CD4-positive, alpha-beta memory T cell (primary cell): ENCODE measurements at places on chromosomes 5 and 9.

DNA sequence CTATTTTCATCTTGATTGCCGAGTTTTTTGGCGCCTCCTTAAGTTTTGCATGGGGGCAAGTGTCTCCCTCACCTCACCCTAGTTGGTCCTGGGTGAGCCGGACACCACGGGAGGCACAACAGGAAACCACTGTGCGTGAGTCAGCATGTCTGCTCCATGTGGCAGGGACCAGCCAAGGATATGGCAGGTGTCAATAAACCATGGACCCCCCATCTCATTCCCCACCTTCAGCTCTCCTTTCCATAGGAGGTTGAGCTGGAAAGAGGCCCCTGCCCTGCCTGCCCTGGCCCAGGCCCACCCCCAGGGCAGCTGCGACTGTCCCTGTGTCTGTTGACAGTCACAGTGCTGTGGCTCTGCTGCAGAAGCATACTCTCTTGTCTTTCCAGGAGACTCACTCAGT, 3.1 kb downstream of the SPACA9 start:
- no peak for DNase-seq

- no peak for DNase-seq
Measured at GRCh38 chr9:135879619-135880018, 27.7 kb downstream of the CAMSAP1 start.

DNA sequence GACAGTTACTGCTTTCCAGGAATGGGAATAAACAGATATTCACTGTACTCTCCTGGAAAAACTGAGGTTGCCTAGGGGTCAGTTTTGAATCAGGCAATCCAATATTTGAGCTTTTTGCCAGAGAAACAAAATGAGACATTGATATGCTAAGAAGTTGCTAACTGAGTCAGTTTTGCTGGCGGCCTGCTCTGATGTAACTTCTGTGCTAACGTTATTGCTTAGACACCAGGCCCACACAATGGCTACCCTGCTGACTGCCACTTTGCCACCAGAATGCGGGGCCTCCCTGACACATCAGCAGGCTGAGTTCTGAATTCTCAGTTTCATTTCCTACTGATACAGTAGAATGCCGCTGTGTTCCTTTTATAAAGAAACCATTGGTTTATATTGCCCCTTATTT, 18.2 kb upstream of the ZNF618 start:
- DNase-seq = no peak

DNA sequence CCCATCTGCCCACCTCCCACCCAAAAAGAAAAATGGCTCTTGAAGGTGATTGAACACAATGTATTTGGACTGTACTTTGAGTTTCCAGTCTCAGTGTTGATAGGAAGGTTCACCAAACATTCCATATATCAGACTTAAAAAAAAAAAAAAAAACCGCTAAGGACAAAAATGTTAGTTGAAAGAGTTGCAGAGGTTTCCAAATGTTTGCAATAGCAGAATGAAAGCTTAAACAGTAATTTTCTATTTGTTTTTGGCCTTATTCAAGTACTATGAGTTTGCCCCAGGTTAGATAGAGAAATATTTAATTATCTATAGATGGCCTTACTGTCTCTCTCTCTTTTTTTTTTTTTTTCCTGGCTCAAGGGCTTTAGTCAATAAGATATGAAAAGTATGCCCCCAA, 6.1 kb downstream of the LRRTM2 start:
- DNase-seq = no peak

DNA sequence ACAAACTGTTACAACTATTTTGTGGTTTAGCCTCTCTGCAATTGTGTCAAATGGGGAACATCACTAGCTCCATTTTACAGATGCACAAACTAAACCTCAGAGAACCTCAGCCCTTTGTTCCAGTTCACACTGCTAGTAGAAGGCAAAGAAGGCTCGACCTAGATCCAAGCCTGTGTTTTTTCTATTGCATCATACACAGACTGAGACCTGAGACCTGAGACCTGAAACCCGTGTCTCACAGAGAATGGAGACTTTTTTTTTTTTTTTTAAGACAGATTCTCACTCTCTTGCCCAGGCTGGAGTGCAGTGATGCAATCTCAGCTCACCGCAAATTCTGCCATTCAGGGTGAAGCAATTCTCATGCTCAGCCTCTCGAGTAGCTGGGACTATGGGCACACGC, 120.8 kb downstream of the GALNT10 start:
- no peak for DNase-seq

GRCh38 chr9:116103976-116104820, 49.4 kb upstream of the PAPPA start:
- no peak for DNase-seq

GRCh38 chr9:100725371-100725770, 147.5 kb downstream of the CAVIN4 start:
- DNase-seq = no peak

GRCh38 chr5:131854134-131854533, 57.3 kb upstream of the FNIP1 start:
- DNase-seq = peak; percentile 23

DNA sequence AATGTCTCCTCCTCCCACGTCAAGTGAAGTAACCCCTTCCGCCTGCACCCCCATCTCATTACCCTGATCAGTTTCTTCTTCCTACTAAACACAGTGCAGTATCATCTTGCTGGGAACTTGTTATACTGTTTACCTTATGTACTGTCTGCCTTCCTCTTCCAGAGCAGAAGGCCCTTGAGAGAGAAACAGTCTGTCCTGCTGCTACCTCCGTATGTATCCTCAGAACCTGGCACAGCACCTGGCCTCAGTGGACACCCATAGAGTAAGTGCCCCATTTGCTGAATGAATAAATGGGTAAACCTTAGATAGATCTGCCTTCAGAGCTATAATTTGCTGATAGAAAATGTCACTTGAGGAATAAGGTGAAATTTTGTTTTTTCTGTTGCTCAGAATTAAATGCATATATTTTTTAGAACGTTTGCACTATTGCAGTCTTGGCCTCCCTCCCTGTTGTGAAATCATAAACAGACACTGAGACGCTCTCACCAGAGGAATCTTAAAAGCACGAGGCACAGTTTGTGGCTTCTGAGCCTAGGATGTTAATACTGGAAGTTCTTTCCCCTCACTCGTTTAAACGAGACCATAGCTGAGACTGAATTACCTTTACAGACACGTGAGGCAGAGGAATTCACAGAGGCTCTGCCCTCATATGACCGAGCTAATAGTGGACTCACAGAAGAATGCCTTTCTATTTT, 223.1 kb upstream of the DAP start:
- DNase-seq = no peak

DNA sequence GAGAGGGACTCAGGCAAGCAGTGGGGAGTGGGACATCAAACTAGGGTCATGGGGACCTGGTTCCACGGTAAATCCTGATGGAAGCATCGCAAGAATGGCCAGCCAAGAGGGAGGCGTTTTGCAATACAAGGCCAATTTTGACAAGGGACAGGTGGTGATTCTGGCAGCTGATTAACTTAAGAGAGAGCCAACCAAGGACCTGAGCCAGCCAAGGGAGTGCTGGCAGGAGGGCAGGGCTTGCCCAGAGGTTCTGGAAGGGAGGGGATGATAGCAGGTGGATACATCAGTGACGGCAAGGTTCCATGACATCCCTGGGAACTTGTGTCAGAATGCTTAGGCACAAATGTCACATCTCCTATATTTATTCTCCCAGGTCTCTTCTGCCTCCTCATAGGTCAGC, 32.8 kb upstream of the PUM3 start:
- no peak for DNase-seq

DNA sequence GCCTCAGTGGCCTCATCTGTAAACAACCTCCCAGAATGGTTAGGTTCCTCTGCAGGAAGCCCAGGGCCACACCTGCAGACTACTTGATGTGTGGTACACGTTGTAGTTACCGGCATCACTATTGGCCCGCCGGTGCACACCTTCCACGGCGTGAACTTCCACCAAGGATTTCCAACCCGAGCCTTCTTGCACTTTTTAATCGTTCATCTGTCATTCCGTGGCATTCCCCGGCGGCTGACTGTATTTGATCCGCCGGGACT, 5.3 kb upstream of the TRIM41 start:
- peak; percentile 65 for DNase-seq

DNA sequence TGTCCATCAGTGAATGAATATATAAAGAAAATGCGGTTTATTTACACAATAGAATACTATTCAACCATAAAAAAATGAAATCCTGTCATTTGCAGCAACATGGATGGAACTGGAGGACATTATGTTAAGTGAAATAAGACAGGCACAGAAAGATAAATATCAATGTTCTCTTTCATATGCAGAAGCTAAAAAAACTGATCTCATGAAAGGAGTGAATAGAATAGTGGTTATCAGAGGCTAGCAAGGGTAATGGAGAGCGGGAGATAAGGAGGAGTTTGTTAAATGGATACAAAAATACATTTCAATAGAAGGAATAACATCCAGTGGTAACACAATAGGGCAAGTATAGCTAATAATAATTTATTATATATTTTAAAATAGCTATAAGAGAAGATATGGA, 65.0 kb downstream of the AGTPBP1 start:
- DNase-seq = no peak

- no peak for DNase-seq
Measured at GRCh38 chr5:68339921-68340321, 124.4 kb downstream of the PIK3R1 start.

DNA sequence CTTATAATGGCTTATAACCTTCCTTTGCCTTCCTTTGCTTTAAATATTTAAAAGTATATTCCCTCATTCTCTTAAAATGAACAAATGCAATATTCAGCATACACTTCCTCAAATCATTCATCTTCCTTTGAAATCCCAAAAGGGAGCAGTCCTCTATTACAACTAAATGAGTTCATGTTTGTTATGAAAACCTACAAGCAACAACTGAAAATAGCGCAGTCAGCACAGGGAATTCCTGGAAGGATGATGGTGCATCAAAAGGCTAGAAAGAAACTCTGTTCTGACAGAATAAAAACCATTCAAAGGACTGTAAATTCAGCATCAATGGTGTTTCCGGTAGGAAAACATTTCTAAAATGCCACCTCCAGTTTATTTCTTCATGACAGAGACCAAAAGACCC, 3.3 kb downstream of the NR6A1 start:
- no peak for DNase-seq

- DNase-seq = no peak
Measured at GRCh38 chr9:28272127-28272526, 698.8 kb upstream of the C9orf72 start.

- no peak for DNase-seq
Measured at GRCh38 chr5:139955053-139955605, 88.0 kb downstream of the NRG2 start.

- no peak for DNase-seq
Measured at GRCh38 chr5:110409571-110409970, 316.9 kb downstream of the TMEM232 start.

DNA sequence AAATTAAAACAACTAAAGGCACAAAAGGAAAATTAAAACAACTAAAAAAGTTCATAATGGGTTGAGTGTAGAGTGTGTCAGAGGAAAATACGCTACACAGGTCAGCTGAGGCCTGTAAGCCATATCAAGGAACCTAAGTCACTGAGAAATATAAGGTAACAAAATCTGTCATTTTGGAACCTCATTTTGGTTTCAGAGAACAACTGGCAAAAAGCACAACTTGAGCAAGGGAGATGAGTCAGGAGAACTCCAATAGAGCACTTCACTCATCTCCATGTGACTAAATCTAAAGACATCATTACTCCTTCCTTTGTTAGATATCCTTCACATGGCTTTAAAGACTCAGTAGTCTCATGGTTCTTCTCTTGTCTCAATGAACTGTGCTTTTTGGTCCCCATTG, 269.4 kb upstream of the POU5F2 start:
- DNase-seq = no peak

DNA sequence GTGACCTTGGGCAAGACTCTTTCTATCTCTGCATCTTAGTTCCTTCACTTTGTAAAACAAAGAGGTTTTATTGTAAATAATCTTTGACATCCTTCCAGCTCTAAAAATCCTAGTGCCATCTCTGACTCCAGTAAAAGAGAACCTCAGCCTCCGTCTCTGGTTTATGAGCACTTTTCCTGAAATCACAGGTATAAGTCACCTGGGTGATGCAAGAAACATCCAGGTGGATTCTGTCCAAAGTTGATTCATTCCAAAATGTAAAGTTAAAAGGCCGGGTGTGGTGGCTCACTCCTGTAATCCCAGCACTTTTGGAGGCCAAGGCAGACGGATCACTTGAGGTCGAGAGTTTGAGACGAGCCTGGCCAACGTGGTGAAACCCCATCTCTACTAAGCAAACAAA, 21.1 kb upstream of the UBAP2 start:
- DNase-seq = no peak

- DNase-seq = no peak
Measured at GRCh38 chr5:75348241-75348640, 11.2 kb downstream of the HMGCR start.

DNA sequence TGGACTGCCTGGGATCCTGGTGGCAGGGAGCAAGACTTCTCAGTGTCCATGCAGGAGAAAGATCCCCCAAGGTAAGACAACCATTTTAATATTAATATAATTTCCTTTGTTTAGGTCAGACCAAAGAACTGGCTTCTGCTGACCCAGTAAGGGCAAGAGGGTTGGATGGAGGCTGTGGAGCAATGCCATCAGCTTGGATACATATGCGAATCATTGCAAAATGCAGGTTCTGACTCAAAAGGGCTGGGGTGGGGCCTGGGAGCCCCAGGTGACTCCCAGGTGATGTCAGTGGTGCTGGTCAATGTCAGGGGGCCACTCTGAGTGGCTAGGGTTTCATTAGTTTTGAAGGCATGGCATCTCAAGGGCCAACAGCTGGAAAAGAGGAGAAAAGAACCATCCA, 88.9 kb upstream of the PANK3 start:
- no peak for DNase-seq

GRCh38 chr9:130864541-130864940, 29.5 kb downstream of the ABL1 start:
- no peak for DNase-seq

DNA sequence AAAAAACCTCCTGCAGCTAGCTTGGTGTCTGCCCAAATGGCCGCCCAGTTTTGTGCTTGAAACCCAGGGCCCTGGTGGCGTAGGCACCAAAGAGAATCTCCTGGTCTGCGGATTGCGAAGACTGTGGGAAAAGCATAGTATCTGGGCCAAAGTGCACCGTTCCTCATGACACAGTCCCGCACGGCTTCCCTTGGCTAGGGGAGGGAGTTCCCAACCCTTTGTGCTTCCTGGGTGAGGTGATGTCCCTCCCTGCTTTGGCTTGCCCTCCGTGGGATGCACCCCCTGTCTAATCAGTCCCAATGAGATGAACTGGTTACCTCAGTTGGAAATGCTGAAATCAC, 83.0 kb upstream of the JAK2 start:
- no peak for DNase-seq

DNA sequence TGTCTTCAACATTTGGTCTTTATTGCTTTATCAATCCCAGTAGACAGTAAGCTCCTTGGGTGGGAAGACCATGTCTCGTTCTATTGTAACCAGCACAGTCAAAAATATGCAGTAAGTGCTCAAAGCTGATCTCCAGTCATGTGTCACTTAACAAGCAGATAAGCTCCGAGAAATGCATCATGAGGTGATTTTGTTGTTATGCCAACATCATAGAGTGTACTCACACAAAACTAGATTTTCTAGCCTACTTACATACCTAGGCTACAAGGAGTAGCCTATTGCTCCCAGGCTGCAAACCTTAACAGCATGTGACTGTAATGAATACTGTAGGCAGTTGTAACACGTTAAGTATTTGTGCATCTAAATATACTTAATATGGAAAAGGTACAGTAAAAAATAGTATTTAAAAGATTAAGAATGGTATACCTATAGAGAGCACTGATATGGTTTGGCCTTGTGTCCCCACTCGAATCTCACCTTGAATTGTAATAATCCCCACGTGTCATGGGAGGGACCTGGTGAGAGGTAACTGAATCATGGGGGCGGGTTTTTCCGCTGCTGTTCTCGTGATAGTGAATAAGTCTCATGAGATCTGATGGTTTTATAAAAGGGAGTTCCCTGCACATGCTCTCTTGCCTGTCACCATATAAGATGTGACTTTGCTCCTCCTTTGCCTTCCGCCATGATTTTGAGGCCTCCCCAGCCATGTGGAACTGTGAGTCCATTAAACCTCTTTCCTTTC, 39.8 kb upstream of the PCSK5 start:
- no peak for DNase-seq
